Spinal cord (tissue), 10 donors: ENCODE measurements at places on chromosomes 7 and 10. TPM values are rescaled to one million over a fixed set of nuclear protein-coding genes. Genes with fewer than 3 reads are reported as not detected.
A peak's percentile ranks its signal among the peaks of the same experiment; 100 is the strongest.

- no peak for DNase-seq
- no peaks in the 10 kb centered on the region for H3K27me3 ChIP-seq
These were observed 23.1 kb upstream of the ITGA8 start for GRCh38 chr10:15742836-15743235.

DNA sequence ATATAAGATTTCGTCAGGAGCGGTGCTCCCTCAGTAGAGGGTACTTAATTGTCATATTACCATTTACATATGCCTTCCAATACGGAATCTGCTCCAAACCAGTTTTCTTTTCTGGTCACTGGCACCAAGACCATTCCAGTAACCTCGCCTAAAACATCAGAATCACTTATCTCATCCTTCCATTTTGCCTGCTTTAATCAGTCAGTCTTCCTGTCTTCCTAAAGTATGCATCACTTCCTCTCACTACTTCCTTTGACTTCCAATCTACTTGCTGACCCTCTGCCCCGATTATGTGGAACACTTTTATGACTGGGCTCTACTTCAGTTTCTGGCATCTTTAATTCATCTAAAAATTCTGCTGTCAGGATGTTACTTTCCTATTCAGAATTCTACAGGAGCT, 33.5 kb downstream of the CUL2 start:
- H3K4me3 ChIP-seq, result no peak overlapping the region
- H3K27ac ChIP-seq, result no peak overlapping the region
- no peaks in the 10 kb centered on the region for H3K27me3 ChIP-seq

- no peak overlapping the region for H3K4me3 ChIP-seq
These were observed 84.8 kb downstream of the ELMO1 start for GRCh38 chr7:37363536-37364491.

DNA sequence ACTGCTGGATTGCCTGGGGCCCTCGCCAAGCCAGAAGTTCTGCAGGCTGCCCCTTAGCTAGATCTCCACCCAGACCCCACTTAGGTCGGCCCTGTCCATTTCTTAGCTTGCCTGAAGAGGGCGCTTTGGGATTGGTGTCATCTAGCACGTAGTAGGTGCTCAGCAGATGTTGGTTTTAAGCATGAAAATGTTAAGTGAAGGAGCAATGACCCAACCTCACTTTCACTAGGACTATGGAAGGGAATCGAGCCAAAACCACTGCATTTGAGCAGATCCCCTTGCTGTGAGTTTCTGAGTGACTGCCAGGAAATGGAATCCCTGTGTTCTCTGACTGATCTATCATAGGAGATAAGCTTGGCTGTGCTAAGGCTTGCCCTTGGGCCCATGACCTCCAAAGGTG, 131.7 kb upstream of the EEPD1 start:
- peaks cover 29% of the 10 kb centered on the region for H3K4me1 ChIP-seq
- no peak overlapping the region for H3K4me3 ChIP-seq
- no peaks in the 10 kb centered on the region for H3K36me3 ChIP-seq
- no peaks in the 10 kb centered on the region for H3K27me3 ChIP-seq

GRCh38 chr7:129247087-129247486, 22.3 kb downstream of the AHCYL2 start:
- H3K27ac ChIP-seq, result no peak overlapping the region
- no peak for DNase-seq
- no peaks in the 10 kb centered on the region for H3K4me1 ChIP-seq
- H3K4me3 ChIP-seq, result no peak overlapping the region

- H3K4me3 ChIP-seq, result no peak overlapping the region
- peak; percentile 38 for DNase-seq
- no peaks in the 10 kb centered on the region for H3K27me3 ChIP-seq
- peaks cover 44% of the 10 kb centered on the region for H3K36me3 ChIP-seq
- H3K4me1 ChIP-seq, result peaks cover 71% of the 10 kb centered on the region
- no peak overlapping the region for H3K27ac ChIP-seq
These were observed 179.4 kb downstream of the ELFN1 start for GRCh38 chr7:1849351-1850041.

- DNase-seq, result no peak
- no peak overlapping the region for H3K27ac ChIP-seq
- no peaks in the 10 kb centered on the region for H3K36me3 ChIP-seq
- no peaks in the 10 kb centered on the region for H3K4me1 ChIP-seq
These were observed 31.5 kb downstream of the MBL2 start for GRCh38 chr10:52740913-52741675.

GRCh38 chr10:78258323-78259030, 224.8 kb downstream of the RPS24 start:
- H3K27ac ChIP-seq, result no peak overlapping the region
- no peaks in the 10 kb centered on the region for H3K27me3 ChIP-seq
- peaks cover 20% of the 10 kb centered on the region for H3K4me1 ChIP-seq
- no peaks in the 10 kb centered on the region for H3K36me3 ChIP-seq

DNA sequence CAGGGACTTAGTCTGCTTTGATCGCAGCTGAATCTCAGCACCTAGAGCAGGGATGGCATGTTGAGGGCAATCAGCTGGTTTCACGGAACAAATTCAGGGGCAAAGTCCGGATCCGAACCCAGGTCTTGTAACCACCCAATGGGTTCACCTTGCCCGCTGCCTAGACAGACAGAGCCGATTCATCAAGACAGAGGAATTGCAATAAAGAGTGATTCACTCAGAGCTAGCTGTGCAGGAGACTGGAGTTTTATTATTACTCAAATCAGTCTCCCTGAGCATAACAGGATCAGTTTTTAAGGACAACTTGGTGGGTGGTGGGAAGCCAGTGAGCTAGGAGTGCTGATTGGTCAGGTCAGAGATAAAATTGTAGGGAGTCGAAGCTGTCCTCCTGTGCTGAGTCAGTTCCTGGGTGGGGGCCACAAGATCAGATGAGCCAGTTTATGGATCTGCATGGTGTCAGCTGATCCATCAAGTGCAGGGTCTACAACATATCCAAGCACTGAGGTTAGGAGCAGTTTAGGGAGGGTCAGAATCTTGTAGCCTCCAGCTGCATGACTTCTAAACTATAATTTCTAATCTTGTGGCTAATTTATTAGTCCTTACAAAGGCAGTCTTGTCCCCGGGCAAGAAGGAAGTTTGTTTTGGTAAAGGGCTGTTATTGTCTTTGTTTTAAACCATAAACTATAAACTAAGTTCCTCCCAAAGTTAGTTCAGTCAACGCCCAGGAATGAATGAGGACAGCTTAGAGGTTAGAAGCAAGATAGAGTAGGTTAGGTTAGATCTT, 43.5 kb upstream of the CHST3 start:
- peaks cover 32% of the 10 kb centered on the region for H3K4me1 ChIP-seq
- no peaks in the 10 kb centered on the region for H3K27me3 ChIP-seq
- no peak for DNase-seq

GRCh38 chr10:5622186-5622960, 44.0 kb downstream of the ASB13 start:
- H3K27me3 ChIP-seq, result no peaks in the 10 kb centered on the region
- peaks cover 20% of the 10 kb centered on the region for H3K4me1 ChIP-seq
- no peak for DNase-seq
- no peak overlapping the region for H3K4me3 ChIP-seq

DNA sequence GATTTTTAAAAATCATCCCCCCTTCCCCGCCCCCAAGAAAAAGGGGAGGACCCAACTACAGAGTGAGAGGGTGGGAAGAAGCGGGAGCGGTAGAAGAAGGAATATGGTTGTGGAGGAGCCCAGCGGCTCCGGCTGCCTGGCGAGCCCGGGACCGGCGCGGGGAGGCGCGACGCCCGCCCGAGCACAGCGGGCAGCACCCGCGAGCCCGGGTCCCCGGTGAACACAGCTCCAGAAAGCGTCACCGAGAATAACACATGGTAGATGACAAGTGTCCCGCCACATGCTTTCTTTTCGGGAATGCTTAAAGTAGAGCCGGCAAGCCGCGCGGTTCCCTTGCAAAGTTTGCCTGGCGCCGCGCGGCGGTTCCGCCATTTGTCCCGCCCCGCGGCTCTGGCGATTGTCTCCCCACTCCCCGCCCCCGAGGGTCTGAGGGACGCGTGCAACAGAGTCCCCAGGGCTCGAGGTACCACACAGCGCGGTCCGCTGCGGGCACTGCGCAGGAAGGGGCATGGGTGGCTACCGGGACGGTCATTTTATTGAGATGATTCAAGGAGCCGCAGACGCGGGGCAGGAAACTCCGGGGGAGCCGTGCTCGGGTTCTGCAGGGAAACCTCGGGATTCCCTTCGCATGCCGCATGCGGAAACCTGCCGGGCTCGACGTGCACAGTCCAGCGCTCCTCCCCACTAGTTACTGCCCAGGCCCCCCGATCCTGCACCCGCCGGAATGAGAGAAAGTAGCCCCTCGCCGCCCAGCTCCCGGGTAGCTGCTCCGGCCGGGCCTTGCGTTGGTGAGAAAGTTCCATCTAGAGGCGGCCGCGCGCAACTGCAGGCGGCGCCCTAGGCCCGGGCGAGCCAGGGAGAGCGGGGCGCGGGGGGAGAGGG, 781 bp upstream of the GRM8 start:
- peaks cover 19% of the 10 kb centered on the region for H3K4me1 ChIP-seq
- peak overlapping the region; percentile 89 for H3K4me3 ChIP-seq
- peaks cover 22% of the 10 kb centered on the region for H3K27me3 ChIP-seq
- peak overlapping the region; percentile 83 for H3K27ac ChIP-seq

GRCh38 chr10:105187243-105187642, 546.2 kb downstream of the SORCS3 start:
- no peak overlapping the region for H3K4me3 ChIP-seq
- no peaks in the 10 kb centered on the region for H3K27me3 ChIP-seq
- no peaks in the 10 kb centered on the region for H3K4me1 ChIP-seq
- no peaks in the 10 kb centered on the region for H3K36me3 ChIP-seq
- H3K27ac ChIP-seq, result no peak overlapping the region

DNA sequence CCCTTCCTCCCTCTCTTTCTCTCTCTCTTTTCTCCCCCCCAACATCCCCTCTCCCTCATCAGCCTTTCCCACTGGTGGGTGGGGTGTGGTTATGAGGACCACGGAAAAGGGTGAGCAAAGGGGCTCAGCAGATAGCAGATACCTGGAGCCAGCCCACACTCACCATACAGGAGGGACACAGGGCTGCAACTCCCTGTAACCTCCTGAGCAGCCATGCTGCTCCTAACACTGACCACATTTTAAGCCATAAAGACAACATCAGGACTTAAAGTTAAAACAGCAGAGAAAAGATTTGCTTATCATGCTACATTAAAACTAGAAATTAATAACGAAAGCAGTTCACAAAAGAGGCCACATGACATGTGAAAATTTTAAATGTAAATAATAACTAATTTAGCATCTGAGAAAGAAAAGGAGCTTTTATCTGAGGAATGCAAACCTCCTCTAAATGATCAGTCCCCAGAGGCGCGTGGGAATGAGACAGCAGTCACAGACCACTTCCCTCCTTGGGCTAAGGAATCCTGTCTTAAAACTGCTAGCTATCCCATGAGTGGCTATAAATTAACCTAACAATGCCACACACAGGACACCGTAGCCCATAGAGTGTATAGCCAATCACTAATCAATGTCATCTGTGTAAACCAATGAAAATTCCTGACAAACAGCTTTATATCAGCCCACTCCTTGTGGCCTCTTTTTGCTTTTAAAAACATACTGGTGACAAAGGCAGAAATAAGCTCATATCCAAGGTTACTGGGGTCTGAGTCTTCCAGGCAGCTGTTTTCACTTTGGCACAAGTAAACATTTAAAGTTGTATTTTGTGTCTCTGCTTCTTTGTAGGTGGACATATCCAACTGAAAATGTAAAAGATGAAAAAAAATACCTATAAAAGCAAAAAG, 33.3 kb downstream of the PKD1L1 start:
- H3K4me1 ChIP-seq, result no peaks in the 10 kb centered on the region
- no peaks in the 10 kb centered on the region for H3K27me3 ChIP-seq
- no peaks in the 10 kb centered on the region for H3K36me3 ChIP-seq
- no peak overlapping the region for H3K27ac ChIP-seq
- H3K4me3 ChIP-seq, result no peak overlapping the region
- DNase-seq, result no peak

- H3K4me3 ChIP-seq, result no peak overlapping the region
- H3K27me3 ChIP-seq, result no peaks in the 10 kb centered on the region
- H3K27ac ChIP-seq, result no peak overlapping the region
- peaks cover 3% of the 10 kb centered on the region for H3K4me1 ChIP-seq
These were observed 16.5 kb downstream of the DENND11 start for GRCh38 chr7:141685285-141686023.

DNA sequence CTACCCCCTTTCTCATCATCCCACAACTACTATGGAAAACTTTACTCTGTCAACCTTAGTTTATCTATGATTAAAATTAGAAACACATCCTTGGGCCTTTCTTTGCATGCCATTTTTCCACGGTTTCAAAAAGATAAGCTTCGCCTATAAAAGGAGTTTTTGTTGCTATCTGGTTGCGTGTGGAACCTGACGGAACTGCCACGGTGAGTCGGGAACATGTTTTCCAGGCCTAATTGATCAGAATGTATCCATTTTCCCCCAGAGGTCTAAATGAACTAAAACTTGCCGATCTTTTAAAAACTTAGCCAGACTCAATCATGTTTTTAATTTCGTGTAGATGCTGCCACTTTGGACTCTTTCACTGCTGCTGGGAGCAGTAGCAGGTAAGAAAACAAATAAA, at the start of gene PNLIP:
TSS of gene PNLIP (plus strand) at position 176 of the 400 bp plus-strand sequence. CDS start at position 338, 162 bp downstream.
- DNase-seq, result no peak
- no peaks in the 10 kb centered on the region for H3K36me3 ChIP-seq
- no peaks in the 10 kb centered on the region for H3K4me1 ChIP-seq
- H3K27ac ChIP-seq, result no peak within 1 kb of the TSS
- H3K4me3 ChIP-seq, result no peak within 1 kb of the TSS
- H3K27me3 ChIP-seq, result no peaks in the 10 kb centered on the region

GRCh38 chr10:19847321-19847720, 31.1 kb downstream of the PLXDC2 start:
- no peaks in the 10 kb centered on the region for H3K36me3 ChIP-seq
- no peaks in the 10 kb centered on the region for H3K27me3 ChIP-seq
- DNase-seq, result no peak
- no peak overlapping the region for H3K4me3 ChIP-seq

HOXA10 gene
- 14.0 TPM for total RNA-seq

RBM17 gene
- total RNA-seq, result 48.2 TPM

CUEDC2 gene
- 120 TPM for total RNA-seq

PNPLA8 gene
- total RNA-seq, result 59.9 TPM

LDB3 gene
- total RNA-seq, result 0.66 TPM
